ENCODE measurements at places on chromosomes 1 and 21.

- no peak for DNase-seq
Measured at GRCh38 chr1:162571696-162572095, 10.2 kb downstream of the UAP1 start.

DNA sequence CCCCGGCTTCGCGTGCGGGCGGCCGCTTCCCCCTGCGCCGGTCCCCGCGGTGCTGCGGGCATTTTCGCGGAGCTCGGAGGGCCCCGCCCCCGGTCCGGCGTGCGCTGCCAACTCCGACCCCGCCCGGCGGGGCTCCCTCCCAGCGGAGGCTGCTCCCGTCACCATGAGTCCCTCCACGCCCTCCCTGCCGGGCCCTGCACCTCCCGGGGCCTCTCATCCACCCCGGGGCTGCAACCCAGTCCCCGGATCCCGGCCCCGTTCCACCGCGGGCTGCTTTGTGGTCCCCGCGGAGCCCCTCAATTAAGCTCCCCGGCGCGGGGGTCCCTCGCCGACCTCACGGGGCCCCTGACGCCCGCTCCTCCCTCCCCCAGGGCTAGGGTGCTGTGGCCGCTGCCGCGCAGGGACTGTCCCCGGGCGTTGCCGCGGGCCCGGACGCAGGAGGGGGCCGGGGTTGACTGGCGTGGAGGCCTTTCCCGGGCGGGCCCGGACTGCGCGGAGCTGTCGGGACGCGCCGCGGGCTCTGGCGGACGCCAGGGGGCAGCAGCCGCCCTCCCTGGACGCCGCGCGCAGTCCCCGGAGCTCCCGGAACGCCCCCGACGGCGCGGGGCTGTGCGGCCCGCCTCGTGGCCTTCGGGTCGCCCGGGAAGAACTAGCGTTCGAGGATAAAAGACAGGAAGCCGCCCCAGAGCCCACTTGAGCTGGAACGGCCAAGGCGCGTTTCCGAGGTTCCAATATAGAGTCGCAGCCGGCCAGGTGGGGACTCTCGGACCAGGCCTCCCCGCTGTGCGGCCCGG, 159.2 kb downstream of the RUNX1 start:
- DNase-seq, result peak; percentile 43

DNA sequence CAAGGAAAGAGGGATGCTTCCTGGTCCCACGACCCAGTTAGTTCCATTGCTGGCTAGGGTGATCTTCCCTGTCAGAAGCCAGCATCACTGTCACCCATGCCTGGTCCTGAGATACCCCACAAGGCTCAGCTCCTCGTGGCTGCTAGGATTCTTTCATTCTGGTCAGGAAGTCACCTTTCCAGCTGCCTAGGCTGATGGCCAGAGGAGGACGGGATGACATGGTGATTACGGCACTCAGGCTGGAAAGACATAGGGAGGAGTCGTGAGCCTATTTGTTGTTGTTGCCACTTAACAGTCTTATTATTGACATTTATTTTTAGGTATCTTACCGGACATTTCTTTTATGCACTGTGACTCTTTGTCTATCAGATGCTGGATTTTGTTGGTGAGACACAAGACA, 20.0 kb upstream of the MAPKAPK2 start:
- no peak for DNase-seq

GRCh38 chr1:172567720-172568119, 34.8 kb downstream of the SUCO start:
- DNase-seq, result no peak

- DNase-seq, result no peak
Measured at GRCh38 chr1:32464191-32464715, 619 bp upstream of the ZBTB8B start.

GRCh38 chr1:23732363-23733224, 10.7 kb upstream of the ELOA start:
- DNase-seq, result no peak

- DNase-seq, result no peak
Measured at GRCh38 chr1:53913352-53914033, 19.5 kb downstream of the DIO1 start.

DNA sequence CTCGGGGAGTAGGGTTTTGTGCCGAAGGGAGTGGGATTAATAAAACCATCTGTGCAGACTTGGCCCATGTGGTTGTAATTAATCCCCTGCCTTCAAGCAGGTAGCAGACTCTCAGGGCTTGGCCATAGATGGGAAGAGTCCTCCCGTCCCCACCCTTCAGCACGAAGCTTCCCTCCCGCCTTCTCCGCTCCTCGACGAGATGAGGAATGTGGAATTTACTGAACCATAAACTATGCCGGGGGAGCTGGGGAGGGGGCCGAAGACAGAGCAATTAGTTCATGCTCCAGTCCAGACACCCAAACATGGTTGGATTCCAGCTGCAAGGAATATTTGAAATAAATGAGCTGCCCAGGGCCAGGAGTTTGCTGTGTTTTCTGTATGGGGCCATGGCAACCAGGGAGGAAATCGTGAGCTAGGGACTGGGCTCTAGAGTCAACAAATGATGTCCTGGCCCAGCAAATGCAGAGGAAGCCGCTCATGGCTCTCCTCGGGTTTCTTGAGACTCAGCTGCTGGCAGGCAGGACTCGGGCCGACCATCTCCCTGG, 78.8 kb downstream of the SPSB1 start:
- peak; percentile 25 for DNase-seq

- no peak for DNase-seq
Measured at GRCh38 chr1:228272331-228272791, 64.5 kb downstream of the OBSCN start.

GRCh38 chr1:179881642-179882252, 338 bp upstream of the TOR1AIP1 start:
- peak; percentile 92 for DNase-seq

DNA sequence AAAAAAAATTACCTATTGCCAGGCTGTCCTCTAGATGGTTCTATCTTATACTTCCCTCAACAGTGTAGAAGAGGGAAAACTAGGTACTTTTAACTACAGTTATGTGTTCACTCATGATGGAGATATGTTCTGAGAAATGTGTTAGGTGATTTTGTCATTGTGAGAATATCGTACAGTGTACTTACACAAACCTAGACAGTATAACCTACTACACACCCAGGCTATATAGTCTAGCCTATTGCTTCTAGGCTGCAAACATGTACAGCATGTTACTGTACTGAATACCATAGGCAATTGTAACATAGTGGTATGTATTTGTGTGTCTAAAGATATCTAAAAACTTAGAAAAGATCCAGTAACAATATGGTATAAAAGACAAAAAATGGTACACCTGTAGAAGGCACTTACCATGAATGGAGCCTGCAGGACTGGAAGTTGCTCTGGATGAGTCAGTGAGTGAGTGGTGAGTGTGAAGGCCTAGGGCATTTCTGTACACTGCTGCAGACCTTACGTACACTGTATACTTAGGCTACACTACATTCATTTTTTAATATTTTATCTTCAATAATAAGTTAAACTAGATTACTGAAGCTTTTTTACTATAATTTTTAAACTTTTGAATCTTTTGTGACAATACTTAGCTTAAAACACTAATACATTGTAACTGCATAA, 13.2 kb downstream of the MGST3 start:
- no peak for DNase-seq

DNA sequence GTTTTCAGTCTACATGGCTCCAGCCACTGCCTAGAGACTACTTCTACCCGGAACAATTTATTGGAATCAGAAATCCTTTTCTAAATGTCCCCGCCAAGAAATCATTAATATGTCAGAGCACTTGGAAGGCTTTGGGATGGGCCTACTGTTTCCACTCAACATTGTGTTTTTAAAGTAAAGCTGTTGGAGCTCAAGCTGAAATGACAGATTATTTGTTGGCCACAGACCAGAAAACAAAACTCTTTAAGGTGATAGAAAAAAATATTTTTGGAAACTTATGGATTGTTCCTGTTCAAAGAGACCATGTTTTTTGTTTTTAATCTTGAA, 496 bp downstream of the VPS45 start:
- no peak for DNase-seq

DNA sequence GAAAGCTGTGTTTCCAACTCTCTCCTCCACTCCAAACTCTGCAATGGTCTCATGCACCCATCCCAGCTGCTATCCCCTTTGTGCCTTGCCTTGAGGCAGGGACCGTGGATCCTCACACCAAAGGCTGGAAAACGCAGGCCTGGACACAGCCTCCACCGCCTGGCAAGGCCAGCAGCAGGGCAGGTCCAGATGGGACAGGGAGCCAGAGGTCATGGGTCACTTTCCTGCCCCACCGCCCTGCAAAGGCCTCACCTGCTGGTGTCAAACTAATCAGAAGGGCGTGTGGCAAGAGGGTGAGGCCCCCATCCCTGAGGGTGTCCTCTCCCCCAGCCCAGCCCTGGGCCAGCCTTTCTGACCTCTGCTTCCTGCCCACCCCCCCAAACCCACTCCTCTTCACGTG, 106.3 kb downstream of the PAX7 start:
- DNase-seq, result no peak

- no peak for DNase-seq
Measured at GRCh38 chr1:154199563-154199879, 6.6 kb downstream of the CFAP141 start.

DNA sequence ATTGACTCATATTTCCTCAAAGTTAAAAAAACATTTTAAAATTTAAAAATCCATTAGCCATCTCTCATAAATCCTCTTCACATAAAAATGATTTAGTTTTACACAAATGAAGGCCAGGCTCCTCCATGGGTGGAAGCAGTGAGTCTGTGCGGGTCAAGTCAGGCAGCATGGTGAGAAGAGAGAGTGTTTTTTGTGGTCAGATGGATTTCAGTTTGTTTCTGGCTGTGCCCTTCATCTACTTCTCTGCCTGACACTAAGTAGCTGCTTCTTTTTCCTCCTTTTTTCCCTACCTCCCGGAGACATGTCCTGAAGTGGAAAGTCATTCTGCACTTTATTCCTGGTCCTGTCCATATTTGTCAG, 10.3 kb downstream of the PLA2G4A start:
- DNase-seq, result peak; percentile 57

DNA sequence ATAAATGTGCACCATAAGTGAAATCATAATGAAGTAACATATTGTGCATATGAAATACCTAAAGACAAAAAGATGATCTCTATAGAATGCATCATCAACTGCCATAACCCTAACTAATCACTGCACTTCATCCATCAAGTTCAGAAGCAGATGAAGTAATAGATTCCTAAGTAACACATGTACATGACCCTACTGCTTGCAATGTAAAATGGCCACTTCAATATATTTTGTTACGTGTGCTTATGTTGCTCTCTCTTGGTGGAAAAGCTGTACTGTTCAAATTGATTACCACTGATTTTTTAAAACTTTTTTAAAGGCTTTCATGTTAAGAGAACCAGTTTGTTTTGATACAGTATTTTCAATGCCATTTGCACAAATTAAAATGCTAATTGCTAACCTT, 141.8 kb downstream of the TTLL7 start:
- DNase-seq, result peak; percentile 25

GRCh38 chr1:68322837-68323687, 90.7 kb upstream of the WLS start:
- peak; percentile 33 for DNase-seq

DNA sequence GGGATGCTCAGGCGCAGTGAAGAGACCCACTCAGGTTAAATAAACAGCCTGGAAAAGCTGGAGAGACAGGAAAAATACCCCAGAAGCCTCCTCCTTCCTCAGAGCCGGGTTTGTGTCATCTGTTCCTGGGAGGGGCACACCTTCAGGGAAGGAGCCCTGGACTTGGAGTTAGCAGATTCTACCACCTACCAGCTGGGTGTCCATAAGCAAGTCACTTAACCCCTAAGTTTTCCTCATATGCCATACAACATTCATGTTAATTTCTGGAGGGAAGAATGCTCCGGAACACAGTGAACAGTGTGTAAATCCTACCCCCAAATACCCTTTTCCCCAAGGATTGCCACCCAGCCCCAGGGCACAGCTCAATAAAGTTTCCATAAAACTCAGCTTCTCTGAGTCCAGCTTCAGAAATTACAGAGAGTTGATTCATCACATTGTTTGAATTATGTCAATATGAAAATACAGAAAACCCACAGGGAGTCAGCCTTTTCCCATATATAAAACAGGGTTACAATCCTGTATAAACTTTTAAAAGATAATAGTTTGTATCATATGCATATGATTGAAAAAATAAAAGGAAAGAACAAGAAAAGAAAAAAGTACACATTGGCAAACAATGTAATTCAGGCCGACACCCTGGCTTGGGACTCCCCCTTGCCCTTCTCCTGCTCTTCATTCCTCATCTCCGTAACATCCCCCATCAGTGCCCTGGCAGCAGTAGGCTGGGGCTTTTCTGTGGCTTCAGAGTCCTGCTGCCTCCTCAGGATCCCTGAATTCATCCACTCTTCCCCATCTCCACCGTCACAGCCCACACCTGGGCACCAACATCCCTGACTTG, 291.8 kb upstream of the USP24 start:
- peak; percentile 52 for DNase-seq

- DNase-seq, result no peak
Measured at GRCh38 chr1:231478811-231479210, 49.7 kb upstream of the TSNAX start.

GRCh38 chr1:25178917-25179561, 53.3 kb downstream of the SYF2 start:
- no peak for DNase-seq

DNA sequence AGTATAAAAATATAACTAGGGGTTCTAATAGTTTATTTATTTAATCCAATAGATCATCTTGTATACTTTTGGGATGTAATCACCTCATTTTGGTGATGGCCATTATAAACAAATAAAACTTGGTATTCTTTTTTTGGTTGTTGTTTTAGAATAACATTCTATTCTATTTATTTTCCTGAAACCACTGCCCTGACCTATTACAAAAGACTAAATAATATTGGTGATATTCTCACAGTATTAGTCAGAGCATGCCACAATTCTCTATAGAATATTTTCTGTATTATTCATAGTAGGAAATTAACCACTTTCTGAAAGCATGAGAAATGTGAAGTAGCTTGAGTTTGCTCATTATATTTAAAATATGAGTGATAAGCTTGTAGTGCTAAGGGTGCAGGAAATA, 54.1 kb upstream of the LRRC7 start:
- peak; percentile 13 for DNase-seq

DNA sequence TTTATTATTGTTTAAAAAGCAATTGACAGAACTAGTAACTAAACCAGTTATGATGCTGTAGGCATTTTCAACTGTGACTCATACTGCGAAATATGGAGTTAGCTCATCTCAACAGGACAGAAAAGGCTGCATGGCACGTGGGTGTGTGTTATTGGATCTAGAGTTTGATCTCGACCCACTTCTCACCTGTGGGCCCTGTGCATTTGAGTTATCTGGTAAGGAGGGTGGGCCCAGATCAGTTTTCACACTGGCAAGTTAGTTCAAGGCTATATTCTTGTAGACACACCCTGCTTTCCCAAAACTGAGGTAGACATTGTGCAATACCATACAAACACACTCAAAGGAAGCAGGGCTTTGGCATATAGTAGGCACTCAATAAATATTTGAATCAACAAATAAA, 71.3 kb upstream of the PRDX6 start:
- DNase-seq, result no peak

- DNase-seq, result no peak
Measured at GRCh38 chr1:232066521-232066920, 439.9 kb downstream of the DISC1 start.

- no peak for DNase-seq
Measured at GRCh38 chr1:49052102-49052501, 275.4 kb upstream of the BEND5 start.

DNA sequence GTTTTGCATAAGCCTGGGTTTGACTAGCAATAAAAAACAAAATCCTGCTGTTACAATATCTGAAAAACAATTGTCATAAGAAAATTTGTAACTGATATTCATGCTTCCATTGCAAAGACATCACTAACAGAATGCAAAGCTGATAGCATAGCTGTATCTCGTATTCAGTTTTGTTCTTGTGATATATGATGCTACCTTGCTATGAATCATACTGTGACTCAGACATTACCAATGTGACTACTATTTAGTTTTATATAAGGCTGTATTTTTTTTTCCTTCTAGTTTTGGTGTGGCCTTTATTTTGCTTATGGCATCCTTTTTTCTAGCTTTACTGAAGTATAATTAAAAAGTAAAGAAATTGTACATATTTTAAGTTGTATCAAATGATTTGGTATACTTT, 1381.8 kb downstream of the MRPL39 start:
- no peak for DNase-seq

Data from stromal cell of bone marrow (primary cell).